ENCODE measurements at places on chromosomes 5 and 9. TPM values are rescaled to one million over a fixed set of nuclear protein-coding genes. Genes with fewer than 3 reads are reported as not detected.

EIF4E1B gene
- not detected for total RNA-seq

C5orf52 gene
- not detected for total RNA-seq

DNA sequence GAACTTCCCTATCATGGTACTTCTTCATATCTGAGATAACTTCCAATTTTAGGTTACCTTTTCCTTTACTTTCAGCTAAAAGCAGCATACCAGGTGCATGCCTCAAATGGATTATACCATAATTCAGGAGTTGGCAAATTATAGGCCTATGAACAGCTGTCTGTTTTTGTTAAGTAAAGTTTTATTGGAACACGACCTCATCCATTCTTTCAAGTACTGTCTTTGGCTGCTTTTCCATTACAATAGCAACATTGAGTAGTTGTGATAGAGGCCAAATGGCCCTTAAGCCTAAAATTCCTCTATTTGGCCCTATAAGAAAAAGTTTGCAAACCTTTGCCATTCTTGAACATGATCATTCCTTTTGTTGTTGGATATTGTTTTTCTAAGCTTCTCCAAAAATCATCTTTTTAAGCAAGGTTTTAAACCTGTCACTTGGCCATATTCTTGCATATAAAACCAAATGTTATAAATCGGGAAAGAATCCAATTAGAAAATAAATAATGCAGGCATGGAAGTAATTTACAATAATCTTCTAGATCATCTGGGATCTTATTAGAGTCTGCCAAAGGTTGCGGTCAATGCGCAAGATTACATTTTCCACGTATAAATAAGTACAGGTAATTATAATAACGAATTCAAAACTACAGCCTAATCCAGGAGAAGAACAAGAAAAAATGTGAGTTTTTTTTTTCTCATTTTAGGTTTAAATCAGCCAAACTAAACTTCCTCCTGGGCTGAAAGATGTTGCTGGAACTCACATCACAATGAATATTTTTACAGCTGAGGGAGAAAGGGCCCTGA lies 226.5 kb upstream of the ANKRD55 start:
- no peak for DNase-seq

GRCh38 chr9:24545285-24545684 lies 412 bp downstream of the IZUMO3 start:
- no peak for DNase-seq

- DNase-seq = no peak
Measured at GRCh38 chr5:81800797-81801196, 49.9 kb upstream of the SSBP2 start.

GRCh38 chr5:172658961-172659501 lies 18.0 kb downstream of the NEURL1B start:
- no peak for DNase-seq

DNA sequence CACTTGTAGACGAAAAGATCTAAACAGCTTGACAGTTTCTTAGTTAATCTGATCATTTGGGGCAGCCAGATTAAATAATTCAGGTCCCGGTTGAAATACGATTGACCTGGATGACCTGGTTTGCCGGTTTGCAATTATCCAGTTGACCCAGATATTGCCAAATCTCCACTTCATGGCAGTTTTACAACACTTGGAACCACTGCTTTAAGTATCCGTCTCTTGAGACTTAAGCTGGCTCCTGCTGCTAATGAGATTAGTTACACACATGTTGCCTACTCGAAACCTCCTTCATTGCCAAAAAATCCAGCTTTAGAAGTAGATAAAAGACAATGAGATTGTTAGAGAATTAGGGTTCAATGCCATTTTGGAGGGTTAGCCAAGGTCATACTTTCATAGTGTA lies 136.2 kb upstream of the HAPLN1 start:
- no peak for DNase-seq

- no peak for DNase-seq
Measured at GRCh38 chr9:15711531-15711930, 158.7 kb downstream of the CCDC171 start.

ZNF879 gene
- 4.6 TPM for total RNA-seq

GRCh38 chr5:64839936-64840335 lies 71.2 kb downstream of the CWC27 start:
- no peak for DNase-seq

DNA sequence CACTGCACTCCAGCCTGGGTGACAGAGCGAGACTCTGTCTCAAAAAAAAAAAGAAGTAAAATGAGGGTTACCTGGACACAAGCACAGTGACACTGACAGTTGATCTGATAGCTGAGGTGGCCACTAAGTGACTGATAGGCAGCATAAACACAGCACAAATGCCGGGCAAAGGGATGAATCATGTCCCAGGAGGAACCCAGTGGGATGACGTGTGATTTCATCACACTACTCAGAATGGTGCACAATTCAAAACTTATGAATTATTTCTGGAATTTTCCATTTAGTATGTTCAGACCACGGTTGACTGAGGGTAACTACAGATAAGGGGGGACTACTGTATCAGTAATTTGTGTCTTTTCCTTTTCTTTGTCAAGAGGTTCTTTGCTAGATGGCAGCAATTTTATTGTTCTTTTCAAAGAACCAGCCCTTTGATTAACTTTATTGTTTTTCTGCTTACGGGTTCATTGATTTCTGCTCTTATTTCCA lies 34.3 kb upstream of the RNF130 start:
- no peak for DNase-seq

- DNase-seq = no peak
Measured at GRCh38 chr9:16029046-16029615, 476.3 kb downstream of the CCDC171 start.

DNA sequence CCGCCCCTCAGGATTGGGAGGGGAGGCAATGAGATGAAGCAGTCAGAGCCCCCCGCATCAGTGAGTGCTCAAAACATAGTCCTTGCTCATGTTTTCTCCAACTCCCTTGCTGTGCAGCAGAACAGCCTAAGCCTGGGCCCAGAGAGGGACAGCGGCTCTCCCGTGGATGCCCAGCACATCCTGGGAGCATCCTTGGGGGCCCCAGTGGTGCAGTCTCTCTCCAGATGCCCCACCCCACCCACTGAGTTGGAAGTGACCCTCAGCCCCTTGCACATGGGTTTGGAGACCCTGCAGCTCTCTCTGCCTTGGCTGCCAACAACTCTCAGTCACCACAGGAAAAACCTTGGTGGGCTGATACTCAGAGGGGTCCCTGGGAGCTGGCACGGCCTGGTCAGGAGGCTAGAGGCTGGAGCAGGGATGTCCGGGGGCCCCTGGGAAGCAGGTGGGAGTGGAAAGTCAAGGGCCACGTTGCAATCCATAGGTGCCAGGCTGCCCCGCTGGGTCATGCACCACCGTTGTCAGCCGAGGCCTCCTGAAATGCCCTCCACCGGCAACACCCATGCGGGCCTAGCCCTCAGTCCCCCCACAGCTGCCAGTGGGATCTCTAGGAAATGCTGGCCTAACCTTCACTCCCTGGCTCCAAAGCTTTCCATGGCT lies 242.5 kb downstream of the PBX3 start:
- peak; percentile 58 for DNase-seq

GRCh38 chr5:139388198-139388821 lies 1.4 kb downstream of the MZB1 start:
- no peak for DNase-seq

N4BP3 gene
- total RNA-seq = 0.26 TPM

DNA sequence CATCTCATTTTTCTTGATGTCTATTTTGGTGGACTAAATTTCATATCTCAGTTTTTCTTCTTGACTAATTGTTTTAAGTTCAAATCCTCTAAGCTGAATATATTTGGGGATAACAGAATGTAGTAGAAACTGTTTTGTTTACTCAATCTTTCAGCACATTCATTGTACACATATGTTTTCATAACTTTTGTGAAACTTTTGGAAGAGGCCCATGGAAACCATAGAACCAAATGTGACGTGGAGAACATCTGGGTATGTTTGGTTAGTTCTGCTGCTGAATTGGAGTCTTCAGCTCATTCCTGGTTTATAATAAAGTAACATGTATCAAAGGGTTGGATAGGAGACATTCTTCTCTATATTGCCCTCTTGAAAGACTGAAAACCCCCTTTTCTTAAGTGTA lies 88.4 kb downstream of the CCDC171 start:
- DNase-seq = no peak

DNA sequence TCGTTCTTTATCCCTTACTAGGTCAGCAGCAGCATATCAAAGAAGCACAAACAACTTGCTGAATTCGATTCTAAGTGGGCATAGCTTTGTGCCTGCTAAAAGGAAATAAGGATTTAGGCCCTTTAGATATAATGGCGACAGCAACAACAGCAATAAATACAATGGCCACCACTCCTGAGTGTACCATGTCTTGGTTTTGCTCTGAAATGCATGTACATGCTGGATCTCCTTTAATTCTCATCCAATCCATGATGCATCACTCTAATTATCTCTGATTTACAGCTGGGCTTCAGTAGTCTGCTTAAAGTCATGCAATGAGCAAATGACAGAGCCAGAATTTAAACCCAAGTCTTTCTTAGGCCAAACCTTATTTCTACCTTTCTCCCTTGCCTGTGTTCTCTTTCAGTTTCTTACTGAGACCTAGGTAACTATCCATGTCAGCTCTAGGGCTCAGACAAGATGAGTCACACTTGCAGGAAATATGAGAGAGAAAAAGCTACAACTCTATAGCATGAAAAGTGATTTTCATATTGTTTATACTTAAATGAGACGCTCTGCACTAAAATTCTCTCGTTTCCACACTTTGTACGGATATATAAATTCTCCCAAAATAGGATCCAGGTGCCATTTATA lies 111.8 kb downstream of the HMHB1 start:
- no peak for DNase-seq

GRCh38 chr5:72841756-72842535 lies 25.5 kb downstream of the TNPO1 start:
- DNase-seq = no peak

ADAMTS13 gene
- 1.1 TPM for total RNA-seq

GARIN3 gene
- total RNA-seq = not detected

DNA sequence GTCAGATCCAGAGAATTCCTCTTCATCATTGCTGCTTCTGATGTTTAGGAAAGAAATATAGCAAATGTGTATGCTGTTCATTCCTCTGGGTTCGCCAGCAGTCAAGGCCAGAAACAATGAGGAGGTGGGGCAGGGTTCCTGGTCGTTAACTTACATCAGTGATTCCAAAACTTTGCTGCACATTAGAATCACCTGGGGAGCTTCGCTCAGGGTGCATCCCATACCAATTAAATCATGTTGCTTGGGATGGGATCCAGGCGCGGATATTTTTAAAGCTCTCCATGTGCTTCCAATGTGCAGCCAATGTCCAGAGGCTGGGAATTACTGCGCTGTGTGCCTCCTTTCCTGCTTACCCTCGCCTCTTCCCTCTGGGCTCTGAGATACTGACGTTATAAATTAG lies 227.9 kb upstream of the KLF9 start:
- DNase-seq = no peak

DNA sequence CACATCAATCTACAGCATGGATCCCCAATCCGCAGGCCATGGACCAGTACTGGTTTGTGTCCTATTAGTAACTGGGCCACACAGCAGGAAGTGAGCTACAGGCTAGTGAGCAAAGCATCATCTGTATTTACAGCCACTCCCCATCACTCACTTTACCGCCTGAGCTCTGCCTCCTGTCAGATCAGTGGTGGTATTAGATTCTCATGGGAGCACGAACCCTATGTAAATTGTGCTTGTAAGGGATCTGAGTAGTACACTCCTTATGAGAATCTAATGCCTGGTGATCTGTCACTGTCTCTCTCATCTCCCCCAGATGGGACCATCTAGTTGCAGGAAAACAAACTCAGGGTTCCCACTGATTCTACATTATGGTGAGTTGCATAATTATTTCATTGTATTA lies 212.7 kb upstream of the FAM174A start:
- no peak for DNase-seq

FBN2 gene
- total RNA-seq = not detected

C6 gene
- total RNA-seq = not detected

DNA sequence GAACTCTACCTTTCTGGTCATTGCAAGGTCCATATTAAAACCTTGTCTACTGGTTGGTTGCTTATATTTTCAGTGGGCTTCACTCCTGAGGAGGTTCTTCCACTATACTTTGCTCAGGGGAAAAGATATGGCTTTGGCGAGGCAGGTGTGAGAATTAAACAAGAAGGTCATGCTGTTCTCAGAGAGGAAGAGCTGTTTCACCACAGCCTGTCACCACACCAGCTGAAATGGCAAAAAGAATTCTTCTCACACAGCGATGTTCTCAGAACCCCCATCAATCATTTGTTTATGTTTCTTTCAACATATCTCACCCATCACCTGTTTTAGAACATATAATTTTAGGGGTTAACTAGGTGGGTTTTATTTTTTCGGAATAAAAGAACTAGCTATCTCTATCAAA lies 38.6 kb downstream of the CAPSL start:
- no peak for DNase-seq

- DNase-seq = no peak
Measured at GRCh38 chr5:32639943-32640342, 54.6 kb downstream of the SUB1 start.

DNA sequence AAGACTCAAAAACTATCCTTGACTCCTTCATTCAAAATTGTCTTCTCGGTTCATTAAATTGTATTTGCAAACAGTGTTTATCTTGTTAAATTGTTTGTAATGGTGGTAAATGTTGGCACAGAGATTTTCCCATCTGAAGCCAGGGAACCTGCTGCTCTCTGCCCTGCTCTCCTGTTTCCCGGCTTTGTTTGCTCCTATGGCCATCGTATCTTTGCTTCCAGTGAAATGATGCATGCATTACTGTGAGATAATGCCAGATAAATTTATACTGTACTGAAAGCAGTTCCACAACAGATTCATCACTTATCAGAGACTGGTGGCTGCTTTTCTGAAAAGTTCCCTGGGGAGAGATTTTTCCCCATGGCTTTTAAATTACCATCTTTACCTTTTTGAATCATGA lies 81.4 kb downstream of the CD180 start:
- DNase-seq = no peak

FOXI1 gene
- total RNA-seq = 0.64 TPM

- no peak for DNase-seq
Measured at GRCh38 chr5:44160369-44160768, 228.9 kb downstream of the FGF10 start.

DNA sequence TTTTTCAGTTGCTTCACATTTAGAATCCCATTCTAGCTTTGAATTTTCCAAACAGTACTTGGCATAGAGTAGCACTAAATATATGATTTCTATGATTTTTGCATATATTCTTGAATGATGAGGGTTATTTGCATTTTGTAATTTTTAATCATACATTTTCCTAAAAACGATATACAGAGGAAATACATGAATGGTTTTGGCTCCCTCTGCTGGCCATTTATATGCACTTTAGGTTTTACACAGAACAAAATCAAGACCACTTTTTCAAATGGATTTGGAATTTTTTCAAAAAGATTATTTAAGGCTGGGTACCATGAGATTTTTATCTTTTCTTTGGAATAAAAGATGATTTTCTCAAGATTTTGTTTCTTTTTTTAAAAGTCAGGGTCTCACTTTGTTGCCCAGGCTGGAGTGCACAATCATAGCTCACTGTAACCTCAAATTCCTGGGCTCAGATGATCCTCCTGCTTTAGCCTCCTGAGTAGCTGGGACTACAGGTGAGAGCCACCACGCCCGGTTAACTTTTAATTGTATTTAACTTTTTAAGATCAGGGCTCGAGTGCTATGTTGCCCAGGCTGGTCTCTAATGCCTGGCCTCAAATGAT lies 16.7 kb upstream of the COMMD10 start:
- no peak for DNase-seq

GRCh38 chr9:98484162-98484561 lies 224.6 kb downstream of the GABBR2 start:
- no peak for DNase-seq

Measured in natural killer cell treated with Interleukin-12 subunit alpha and Interleukin-12 subunit beta and Interleukin-15 and Interleukin-18, amount 100 ng/mL, for 72 hours (primary cell).